Stimulated activated CD4-positive, alpha-beta T cell treated with anti-CD3 and anti-CD28 coated beads, Interleukin-1b, Interleukin-23, amount 100 ng/mL, for 1 hour (primary cell): ENCODE measurements at places on chromosomes 11 and 22.

- DNase-seq, result no peak
Observed at GRCh38 chr11:66297610-66298009, 5.9 kb downstream of the TMEM151A start.

DNA sequence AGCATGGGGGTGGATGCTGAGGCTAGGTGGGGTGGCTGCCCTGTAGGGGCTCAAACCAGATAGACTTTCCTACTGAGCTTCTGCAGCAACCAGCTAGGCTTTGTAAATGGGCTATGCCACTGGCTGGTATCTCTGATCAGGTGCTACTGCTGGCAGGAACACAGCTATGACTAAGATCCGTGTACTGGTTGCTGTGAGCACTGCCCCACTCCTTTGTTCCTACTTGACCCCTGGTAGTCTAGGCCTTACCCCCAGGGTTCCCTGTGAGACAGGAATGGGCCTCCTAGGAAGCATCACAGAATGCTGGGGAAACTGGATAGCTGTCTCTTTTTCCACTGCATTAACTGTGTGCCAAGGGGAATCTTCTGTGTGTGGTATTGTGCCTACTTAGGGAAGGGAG, 58.4 kb upstream of the GAB2 start:
- DNase-seq, result no peak

- no peak for DNase-seq
Observed at GRCh38 chr11:19861171-19861570, 148.5 kb downstream of the NAV2 start.

DNA sequence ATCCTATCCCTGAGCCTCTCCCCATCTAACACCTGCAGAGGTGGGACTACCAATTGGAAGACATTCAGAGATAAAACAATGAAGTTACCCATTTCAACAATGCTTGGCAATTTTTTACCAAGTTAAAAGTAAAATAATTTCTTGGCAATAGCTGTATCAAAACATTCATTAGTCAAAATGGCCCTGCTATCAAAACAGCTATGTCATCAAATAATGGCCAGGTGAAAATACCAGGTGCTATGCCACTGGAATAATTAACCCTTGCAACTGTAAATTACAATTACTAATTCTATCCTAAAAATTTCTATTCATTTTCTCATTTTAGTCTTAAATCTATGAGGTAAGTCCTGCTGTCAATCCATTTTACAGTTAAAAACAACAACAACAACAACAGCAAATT, 43.3 kb downstream of the NOX4 start:
- DNase-seq, result no peak

DNA sequence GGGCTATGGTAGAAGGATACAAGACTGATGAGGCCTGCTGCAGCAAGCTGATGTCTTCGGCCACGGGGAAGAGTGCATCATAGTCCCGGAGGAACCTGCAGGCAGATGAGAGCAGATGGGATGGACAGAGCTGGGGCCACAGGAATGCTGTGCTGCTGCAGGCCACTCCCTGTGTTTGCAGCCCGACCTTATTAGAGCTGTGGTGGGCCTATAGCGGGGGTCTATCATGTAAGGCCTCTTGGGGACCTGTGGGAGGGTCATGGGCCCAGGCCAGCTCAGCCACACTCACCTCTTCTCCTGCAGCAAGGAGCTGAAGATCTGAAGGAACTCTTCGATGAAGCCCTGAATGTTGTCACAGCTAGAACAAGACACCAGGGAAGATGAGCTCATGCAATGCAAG, 31.9 kb downstream of the ASCC2 start:
- DNase-seq, result no peak

DNA sequence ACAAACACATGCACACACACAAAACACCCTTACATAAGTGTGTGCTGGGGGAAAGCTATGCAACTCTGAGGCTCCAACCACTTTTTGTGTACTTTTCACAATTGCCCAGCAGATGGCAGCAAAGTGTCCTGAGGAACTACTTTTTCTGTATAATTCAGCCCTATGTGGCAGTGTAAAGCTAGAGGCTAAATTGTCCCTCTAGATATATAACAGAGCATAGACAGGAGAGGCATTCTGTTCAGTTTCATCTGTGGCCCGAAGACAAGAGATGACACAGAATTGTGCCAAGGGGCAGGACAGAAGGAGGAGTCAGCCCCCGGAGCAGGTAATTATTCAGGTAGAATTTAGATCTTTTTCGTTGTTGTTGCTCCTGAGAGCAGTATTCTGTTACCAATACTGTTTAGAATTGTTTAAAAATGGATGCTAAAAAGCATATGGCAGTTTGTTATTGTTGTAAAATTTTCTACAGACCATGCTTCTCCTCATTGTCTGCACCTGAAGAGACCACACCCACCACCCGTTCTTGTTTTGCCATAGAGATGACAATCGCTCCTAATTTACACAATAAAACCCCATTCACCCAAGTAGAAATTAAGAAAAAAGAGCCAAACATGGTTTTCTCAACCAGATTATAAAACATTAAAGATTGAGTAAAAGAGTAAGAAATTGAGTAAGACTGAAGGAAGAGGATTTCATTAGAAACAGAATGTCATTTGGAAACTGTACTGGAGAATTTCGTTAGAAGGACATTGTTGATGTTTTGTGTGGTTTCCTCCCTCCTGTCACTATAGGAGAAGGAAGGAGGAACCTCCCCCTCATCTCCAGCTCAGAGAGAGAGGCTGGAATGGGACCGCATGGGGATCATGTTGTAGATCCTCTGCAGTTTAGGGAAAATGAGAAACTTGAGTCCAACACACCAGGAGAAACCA, 14.5 kb upstream of the MS4A7 start:
- peak; percentile 30 for DNase-seq

GRCh38 chr11:45537614-45538013, 127.8 kb downstream of the CHST1 start:
- DNase-seq, result no peak

- no peak for DNase-seq
Observed at GRCh38 chr22:17281026-17281425, 61.8 kb upstream of the ADA2 start.

- no peak for DNase-seq
Observed at GRCh38 chr11:16780146-16780545, 41.7 kb downstream of the C11orf58 start.

- DNase-seq, result no peak
Observed at GRCh38 chr11:125163431-125164063, 1.0 kb upstream of the PKNOX2 start.

DNA sequence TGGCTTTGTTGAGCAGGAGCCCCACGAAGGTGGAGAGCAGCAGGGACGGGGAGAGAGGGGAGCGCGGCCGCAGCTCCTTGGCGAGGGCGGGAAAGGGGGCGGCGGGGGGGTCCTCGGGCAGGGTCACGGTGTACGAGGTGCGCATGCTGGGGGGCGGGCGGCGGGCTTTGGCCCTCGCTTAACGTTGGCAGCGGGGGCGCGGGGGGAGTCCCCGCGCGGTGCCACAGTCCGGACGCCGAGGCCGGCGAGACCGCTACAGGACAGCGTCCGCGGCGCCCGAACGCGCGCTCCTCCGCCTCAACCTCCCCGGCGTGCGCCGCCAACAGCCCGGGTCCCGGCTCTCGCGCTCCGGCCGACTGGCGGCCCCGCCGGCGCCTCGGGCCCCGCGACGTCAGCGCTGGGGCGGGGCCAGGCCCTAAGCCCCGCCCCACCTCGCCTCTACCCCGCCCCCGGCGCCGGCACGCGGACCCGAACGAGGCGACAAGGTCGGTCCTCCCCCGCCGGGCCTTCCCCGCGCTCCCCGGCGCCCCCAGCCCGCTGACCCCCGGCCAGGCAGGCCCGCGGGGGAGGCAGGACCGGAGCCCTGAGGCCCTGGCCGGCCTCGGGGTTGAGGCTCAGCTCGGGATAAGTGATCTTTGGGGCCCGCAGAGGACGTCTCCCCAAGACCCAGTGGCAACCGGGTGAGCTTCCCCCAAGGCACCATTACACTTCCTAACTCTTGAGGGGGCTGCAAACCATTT, 17.5 kb downstream of the USP2 start:
- DNase-seq, result peak; percentile 9

DNA sequence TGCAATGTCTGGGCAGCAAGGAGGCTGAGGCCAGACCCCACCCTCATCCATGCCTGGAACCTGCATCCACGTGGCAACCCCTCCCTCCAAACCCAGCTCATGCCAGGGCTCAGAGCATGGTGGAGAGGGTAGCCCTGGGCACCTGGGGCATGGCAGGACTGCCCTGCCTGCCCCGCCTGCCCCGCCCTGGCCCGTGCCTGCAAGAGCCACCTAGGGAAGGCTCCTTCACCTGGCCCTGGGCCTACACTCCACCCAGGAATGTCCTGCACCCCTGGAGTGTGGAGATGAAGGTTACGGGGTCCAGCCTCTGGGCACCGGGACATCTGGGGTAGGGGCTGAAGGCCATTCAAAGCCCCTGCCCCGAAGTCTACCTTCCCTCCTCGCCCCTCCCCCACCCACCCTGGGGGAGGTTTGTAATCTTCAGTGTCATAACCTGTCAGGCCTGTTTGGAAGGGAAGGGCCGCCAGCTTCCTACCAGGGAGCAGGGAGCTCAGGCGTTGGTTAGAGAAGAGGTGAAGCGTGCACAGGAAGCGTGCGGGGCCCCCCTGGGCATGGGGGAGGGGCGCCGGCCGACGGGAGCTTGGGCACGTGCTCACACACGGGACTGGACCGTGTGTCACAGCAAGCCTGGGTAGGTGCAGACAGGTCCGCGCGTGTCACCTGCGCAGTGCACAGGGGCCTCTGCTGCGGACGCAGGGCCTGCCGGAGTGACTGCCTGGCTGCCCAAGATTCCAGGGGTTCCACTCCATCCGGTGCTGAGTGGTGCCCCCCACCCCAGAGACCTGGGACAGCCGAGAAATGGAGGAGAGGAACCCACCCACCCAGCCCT, 30.7 kb upstream of the TH start:
- DNase-seq, result no peak

GRCh38 chr11:62556875-62557631, 10.4 kb upstream of the AHNAK start:
- no peak for DNase-seq

DNA sequence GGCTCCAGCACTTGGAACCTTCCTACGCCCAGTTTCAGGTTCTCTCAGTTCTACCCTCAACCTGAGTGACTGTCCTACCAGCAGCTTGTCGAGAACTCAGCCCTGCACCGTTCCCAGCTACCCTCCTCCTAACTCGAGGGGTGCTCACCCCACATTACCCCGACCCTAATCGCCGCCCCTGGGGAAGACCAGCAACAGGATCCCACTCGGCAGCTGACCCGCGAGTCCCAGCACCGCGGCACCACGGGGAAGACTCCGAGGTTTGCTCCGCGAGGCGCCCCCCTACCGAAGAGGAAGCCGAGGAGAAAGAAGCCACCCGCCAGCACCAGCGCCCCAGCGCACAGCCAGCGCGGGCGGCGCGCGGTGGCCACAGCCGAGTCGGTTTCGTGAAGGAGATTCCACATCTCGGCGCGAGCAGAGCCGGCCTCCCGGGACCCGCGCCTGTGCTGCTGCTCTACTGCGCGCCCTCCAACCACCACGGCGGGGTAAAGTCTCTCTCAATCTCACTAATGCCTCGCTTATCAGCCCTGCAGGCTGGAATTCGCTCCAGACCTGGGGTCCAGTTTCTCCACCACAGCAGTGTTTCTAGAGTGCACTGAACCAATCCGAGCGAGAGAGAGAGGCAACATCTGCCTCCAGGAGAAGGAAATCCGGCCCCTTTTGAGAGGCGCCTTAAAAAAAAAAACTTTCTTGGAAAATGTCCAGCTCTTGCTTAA, at the start of gene FOLH1:
FOLH1 (minus strand) TSS at position 597 of the 716 bp plus-strand sequence; CDS start at position 404, 193 bp downstream.
- DNase-seq, result no peak

DNA sequence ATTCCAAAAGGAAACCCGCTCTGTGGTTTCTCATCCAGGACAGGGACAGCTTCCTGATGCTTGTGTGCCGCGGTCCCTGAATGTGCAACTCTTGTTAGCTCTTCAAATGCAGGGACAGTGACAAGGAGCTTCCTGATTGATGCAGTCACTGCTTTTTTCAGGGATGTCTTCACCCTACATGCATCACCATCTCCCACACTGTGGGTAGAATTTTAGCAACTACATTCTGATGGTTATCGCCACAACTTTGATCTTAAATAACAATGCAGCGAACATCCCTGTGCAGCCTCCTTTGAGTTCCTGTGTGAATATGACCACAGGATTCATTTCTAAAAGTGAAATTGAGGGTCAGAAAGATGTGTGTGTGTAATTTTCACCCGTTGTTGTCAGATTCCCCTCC, 115.0 kb downstream of the GGTLC2 start:
- DNase-seq, result no peak

DNA sequence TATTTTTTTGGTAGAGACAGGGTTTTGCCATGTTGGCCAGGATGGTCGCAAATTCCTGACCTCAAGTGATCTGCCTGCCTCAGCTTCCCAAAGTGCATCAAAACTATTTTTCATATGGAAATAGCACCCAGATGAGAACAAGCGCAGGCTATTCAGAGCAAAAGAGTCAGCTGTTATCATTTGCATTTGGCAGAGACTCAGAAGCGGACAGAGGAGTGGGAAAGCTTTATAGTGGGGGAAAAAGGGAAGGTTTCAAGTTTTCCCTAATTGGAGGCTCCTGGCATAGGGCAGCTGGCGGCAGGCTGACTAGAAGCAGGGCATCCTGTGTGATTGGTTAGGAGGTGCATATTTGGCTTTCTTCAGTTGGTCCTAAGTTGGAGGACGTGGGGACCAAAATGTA, 20.2 kb downstream of the ATG13 start:
- no peak for DNase-seq

DNA sequence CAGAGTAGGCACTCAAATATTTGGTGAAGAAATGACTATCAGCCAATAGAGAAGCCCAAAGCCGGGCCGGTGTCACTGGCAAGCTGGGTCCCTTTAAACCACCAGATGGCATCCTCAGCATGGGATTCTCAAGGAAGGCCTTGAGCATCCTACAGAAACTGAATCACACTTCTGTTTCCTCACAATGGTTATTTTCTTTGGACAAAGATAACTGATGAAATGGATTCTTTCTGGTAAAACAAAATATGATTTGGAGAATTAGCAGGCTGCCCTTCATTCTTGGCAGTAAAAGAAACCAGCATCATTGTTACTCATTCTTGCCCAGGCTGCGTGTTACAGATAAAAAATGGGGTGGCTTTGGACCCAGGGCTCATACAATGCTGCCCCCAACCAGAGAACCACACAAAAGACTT, 30.3 kb upstream of the ASPHD2 start:
- peak; percentile 10 for DNase-seq

DNA sequence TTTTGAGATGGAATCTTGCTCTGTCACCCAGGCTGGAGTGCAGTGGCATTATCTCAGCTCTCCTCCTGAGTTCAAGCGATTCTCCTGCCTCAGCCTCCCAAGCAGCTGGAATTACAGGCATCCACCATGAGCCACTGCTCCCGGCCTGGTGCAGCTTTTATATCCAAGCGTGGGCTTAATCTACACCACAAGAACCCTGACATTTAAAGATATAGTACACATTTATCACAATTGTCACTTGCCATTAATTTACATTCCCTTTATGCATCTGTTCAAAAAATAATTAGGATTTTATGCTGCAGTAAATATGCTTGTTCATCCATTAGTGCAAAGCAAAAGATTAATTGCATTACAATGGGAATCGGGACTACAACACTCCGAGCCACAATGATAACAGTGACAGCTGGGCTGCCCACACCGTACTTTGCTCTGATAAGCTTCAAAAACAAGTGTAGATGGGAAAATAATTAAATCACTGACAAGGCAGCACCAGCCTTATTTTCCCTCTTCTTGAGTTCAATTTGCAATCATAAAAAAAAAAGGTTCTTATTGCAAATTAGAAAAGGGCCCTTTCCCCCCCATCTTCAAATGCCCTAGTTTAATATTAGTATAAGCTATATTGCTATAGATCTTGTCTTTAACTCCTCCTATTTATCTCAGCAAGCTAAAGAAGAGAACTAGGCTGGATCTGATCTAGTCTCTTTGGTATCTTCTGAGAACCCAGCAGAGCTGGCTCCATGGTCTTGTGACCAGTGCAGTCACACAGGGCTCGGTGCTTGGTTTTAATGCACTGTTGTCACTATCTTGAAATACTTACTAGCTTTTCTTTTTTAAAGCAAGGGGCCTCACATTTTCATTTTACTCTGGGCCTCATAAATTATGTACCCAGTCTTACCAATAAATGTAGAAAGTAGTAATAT, 206.2 kb upstream of the LRRC4C start:
- DNase-seq, result no peak
